NCI-H1930 (cell line): ENCODE measurements at places on chromosomes 13 and 19.

DNA sequence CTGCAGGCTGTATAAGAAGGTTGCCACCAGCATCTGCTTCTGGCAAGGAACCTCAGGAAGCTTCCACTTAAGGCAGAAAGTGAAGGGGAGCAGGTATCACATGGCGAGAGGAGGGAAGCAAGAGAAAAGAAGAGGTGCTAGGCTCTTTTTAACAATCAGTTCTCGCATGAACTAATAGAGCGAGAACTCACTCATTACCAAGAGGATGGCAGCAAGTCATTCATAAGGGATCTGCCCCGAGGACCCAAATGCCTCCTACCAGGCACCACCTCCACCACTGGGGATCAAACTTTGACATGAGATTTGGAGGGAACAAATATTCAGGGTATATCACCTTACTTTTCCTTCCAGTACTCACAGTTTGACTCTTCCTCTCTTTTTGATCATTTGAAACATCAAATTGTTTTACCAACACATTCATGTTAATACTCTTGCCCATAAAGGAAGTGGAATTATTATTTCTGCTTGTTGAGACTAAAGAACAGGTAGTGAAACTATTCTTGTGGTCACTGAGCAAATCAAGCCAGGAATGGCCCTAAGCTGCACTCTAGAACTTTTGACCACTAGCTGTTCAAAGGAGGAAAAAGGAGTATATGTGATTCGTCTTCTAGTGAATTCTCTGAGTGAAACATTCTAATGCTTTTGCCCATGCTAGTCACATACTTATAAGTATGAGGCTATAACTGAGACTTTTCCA lies 45.0 kb downstream of the LACC1 start:
- DNase-seq, result no peak

GRCh38 chr13:46685006-46685730 lies 111.8 kb downstream of the ESD start:
- DNase-seq, result no peak

- DNase-seq, result no peak
These were observed 8.5 kb upstream of the SIGLEC8 start for GRCh38 chr19:51466723-51467122.

DNA sequence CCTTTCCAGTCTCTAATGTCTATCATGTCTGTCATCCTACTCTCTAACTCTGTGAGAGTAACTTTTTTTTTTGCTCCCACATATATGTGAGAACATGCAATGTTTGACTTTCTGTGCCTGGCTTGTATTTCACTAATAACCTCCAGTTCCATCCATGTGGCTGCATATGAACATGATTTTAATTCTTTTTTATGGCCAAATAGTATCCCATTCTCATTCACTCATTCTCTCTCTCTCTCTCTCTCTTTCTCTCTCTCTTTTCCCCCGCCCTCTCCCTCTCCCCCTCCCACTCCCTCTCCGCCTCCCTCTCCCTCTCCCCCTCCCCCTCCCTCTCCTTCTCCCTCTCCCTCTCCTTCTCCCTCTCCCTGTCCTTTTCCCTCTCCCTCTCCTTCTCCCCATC lies 52.0 kb downstream of the DNAJC3 start:
- no peak for DNase-seq

DNA sequence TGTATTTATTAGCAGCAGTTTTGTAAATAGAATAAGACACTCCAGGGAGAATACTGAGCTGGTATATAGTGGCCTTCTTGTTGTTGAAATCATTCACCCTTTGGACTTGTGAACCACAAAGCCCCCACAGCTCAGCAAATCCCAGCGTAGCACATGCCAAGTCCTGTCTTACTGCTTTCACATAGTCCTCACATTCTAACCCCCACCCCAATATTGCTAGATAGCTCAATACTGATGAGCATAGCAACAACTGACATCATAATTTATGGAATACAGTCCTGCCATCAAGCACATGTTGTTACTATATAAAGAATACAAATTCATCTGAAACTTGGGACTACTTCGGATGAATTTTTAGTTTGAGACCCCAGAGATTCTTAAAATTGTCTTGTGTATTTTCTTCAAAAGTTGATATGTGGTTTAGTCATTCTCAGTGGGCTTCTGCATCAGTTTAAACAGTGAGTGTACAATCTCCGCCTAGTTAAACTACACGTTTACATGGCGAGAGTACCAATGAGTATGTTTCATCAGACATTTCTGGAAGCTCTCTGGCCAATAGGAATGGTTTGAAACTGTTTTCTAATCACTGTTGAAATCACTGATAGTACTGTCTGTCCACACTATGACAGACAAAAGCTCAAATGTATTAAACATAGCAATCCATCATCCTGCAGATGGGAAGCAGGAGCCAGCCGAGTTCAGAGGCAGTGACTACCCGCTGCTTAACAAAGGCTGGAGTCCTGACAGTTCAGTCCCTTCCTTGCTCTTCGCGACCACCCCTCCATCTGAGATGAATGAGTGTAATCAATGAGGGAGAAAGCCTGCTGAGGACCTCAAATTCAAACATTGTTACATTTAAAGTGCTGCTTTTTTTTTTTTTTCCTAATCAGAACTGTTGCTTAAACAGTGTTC lies 15.2 kb downstream of the DACH1 start:
- DNase-seq, result no peak

GRCh38 chr19:3977242-3978143 lies 6.6 kb upstream of the DAPK3 start:
- no peak for DNase-seq

GRCh38 chr13:40732658-40733057 lies 38.3 kb downstream of the MRPS31 start:
- DNase-seq, result no peak

DNA sequence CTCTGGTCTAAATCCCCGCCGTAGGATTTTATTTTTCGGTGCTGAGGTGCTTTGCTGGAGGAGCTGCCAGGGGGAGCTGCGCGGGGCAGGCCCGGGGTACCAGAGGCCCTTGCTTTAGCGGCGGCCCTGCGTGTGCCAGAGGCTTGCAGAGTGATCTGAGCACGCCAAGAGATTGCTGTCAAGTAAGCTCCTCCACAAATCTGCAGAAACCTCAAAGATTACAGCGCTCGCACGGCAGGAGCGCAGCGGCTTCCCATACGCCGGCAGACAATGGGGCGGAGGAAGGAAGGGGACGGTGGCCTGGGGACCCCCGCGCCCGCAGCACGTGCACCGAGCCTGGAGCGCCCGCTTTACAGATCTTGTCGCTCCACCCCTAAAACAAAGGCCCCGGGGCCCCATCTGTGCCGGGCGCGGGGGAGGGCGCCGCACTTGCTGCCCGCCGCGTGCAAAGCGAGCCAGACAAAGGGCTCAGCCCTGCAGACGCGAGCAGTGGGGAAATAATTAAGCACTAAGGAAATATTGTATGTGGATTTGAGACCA lies 9.1 kb upstream of the C19orf12 start:
- DNase-seq, result no peak

DNA sequence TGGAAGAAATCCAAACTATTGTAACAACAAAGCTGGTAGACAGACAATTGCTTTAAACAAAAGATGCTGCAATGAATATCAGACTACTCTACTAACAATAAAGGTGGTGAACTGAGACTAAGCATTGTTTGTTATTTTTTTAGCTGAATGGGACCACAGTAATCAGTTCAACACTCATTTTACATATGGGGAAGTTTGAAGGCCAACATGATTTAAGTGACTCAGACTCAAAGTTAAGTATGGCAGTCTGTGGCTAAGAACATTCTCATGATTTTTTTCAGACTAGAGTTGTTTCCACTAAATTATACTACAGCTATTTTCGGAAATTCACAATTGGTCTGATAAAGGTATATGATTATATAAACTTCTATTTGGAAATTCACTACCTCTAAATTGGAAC lies 10.4 kb downstream of the EXOSC8 start:
- no peak for DNase-seq

- no peak for DNase-seq
These were observed 36.4 kb downstream of the SOX1 start for GRCh38 chr13:112103260-112103838.

DNA sequence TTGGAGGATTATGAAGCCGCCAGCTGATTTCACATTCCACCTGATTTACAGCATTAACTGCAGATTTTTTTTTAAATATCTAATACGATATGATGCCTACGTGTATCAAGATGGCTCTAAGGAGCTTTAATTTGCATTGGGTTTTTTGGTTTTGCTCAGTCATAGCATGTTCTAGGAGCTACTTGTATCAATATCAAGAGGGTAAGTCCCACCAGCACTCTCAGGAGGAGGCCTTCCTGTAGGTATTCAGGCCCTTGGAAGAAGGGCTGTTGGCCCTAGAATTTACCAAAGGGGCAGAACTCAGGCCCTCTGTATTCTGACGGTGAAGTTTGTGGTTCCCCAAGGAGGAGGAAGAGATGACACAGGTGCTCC lies 97.2 kb upstream of the IPO5 start:
- no peak for DNase-seq

GRCh38 chr13:100106705-100107104 lies 17.8 kb downstream of the PCCA start:
- no peak for DNase-seq

DNA sequence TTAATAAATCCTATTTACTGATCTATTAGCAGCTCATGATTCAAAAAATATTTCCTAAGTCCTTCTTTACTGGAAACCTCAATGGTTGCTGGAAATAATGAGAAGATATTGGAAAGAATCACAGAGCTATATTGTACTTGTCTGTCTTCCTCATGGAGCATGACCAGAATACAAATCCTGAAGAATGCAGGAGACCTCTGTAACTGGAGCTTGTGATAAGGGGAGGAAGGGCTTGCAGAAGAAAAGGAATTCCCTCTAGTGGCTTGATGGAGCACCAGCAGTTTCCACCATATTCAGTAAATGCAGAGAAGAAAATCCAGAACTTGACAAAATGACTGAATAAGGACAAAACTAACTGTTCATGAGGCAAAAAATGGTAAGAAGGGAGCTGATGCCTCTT lies 1333.1 kb downstream of the EFNB2 start:
- no peak for DNase-seq

DNA sequence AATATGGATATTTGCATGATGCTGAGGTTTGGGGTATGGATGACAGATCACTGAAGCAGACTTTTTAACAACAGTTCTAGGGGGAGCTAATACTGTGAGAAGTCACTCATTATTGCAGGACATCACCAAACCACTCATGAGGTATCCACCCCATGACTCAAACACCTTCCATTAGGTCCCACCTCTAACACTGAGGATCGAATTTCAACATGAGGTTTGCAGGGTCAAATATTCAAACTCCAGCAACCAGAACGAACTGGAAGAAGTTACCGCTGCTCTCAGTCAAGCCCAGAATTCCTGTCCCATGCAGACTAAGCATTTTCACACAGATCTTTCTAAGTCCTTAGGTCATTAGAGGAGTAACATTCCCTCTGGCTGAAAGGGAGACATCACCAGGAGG lies 758.9 kb downstream of the UQCRFS1 start:
- DNase-seq, result no peak

GRCh38 chr19:39826311-39826945 lies 7.5 kb downstream of the DYRK1B start:
- DNase-seq, result no peak

- no peak for DNase-seq
These were observed 1711.8 kb downstream of the EFNB2 start for GRCh38 chr13:104823709-104824108.

DNA sequence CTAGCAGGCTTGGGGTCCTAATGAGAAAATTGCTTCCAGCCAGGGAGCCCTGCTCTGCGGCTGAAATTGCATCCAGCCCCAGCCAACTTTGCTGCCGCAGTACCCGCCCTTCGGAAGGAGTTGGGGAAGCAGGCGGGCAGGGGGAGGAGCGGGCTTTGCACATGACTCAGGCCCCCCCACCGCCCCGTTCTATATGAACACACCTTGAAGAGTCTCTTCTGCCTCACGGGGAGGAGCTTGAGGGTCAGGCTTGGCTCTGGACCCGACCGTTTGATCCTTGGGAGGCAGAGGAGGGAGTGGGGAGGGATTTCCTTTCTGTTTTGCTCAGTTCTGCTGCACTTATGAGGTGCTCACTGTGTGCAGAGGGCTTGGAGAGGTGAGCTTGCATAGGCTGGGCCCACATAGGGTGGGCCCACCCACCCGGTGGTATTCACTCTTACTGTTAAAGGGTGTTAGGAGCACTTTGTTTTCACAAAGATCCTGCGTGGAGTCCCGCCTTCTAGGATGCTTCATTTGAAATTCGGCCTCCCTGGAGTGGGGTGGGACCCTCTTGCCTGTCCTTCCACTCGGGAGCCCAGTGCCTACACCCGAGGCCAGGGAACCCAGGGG lies 46.5 kb downstream of the LYL1 start:
- DNase-seq, result no peak

DNA sequence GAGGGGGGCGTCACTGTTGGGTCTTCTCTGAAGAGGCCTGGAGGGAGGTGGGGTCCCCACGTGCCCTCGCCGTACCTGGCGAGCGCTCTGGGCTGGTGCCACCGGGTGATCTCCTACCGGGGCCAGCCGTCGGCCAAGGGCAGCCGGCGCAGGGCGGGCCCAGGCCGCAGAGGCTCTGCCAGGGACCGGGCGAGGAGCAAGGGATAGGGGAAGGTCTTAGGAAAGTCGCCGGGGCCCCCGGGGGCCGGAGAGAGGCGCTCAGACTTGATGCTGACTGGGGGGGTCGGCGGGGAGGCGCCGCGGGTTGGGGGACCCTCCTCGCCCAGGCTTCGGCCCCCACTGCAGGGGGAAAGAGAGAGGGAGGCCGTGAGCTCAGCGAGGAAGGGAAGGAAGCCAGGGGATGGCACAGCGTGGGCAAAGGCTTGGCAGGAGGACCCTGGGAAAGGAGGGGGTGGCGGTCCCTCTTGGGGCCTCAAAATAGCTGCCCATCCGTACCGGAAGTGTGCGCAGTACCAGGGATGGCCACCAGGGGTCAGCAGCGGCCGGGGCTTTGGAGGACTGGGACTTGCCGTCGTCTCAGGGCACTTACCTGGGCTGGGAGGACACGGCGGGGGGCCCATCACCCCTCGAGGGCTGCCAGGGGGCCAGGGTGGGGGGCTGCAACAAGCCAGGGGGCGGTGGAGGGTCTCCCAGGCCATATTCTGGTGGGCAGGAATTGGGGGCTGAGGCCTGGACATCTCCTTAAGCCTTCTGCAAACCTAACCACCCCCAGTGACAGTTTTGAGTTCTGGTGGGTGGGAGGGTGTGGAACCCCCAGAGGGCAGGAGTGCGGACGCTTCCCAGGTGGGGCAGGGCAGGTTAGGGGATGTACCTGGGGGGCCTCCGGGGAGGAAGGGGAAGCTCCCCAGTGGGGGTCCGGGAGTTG lies 7.7 kb upstream of the TMEM161A start:
- no peak for DNase-seq

- no peak for DNase-seq
These were observed 2280.4 kb upstream of the PCDH20 start for GRCh38 chr13:63696055-63696454.

GRCh38 chr13:81987159-81987558 lies 1646.2 kb upstream of the SPRY2 start:
- DNase-seq, result no peak

- no peak for DNase-seq
These were observed 24.2 kb downstream of the PPP1R37 start for GRCh38 chr19:45117167-45117594.

GRCh38 chr13:48653472-48653939 lies at the start of gene CYSLTR2:
Gene CYSLTR2, plus strand, starts transcription at chr13:48653929. Its CDS starts 52,889 bp downstream, at chr13:48706818.
- no peak for DNase-seq

- no peak for DNase-seq
These were observed 69.6 kb downstream of the STK24 start for GRCh38 chr13:98507282-98507797.
